ENCODE measurements at places on chromosomes 3 and 15.

- DNase-seq: no peak
Observed at GRCh38 chr3:38585791-38586420, 63.6 kb downstream of the SCN5A start.

GRCh38 chr15:63729115-63729884, 104.4 kb downstream of the HERC1 start:
- no peak for DNase-seq

GRCh38 chr15:45678459-45679178, 43.8 kb downstream of the SQOR start:
- no peak for DNase-seq

- DNase-seq: no peak
Observed at GRCh38 chr15:25830844-25831451, 32.2 kb downstream of the ATP10A start.

- DNase-seq: no peak
Observed at GRCh38 chr15:80321853-80322252, 69.8 kb upstream of the CTXND1 start.

- no peak for DNase-seq
Observed at GRCh38 chr15:70064441-70064840, 33.3 kb downstream of the TLE3 start.

GRCh38 chr15:51131596-51132290, 37.0 kb upstream of the TNFAIP8L3 start:
- no peak for DNase-seq

- DNase-seq: no peak
Observed at GRCh38 chr15:59437142-59437816, 707 bp upstream of the FAM81A start.

- DNase-seq: no peak
Observed at GRCh38 chr3:62997369-62997768, 122.2 kb upstream of the CADPS start.

DNA sequence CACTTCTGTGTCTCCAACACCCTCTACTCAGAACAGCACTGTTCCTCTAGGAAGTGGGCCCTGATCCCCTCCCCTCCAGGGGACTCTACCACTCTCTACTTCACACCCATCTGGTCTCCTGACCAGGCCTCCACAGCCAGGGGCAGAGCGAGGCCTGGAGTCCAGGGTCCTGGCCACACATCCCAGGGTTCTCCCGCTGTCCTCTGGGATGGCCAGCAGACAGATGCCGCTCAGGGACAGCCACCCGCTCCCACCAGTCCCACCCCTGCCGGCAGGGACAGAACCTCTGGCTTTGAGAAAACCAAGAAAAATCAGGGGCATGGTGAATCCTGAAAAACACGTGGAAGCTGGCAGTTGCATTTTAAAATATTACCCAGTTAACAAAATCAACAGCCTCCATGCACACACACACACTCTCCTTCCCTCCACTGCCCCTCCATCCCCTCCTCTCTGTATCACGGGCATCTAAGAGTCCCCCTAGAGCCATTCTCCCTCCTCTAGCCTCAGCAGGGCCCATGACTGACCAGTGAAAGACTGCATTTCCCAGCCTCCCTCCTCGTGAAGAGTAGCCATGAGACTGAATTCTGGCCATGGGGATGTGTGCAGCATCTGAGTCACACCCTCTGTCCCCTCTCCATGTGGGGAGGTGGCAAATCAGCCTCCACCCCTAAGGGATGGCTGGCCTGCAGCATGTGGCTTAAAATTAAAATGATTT, 32.1 kb upstream of the IQSEC1 start:
- DNase-seq: no peak

DNA sequence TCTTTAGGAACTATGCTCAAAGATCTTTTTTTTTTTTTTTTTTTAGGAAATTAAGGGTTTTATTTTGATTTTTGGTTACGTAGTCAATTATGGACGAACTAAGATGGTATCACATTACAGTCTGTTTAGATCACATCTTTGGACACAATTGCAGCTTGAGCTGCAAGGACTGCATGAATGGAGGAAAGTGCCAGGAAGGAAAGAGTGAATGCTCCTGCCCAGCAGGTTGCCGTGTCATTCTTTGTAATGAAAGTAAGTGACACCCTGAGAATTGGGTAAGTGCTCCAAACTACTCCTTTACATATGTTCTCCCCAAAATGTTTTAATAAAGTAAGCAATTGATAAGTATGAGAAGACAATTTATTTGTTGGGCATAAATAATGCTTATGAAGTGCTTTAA, 716.5 kb upstream of the GOLIM4 start:
- no peak for DNase-seq

DNA sequence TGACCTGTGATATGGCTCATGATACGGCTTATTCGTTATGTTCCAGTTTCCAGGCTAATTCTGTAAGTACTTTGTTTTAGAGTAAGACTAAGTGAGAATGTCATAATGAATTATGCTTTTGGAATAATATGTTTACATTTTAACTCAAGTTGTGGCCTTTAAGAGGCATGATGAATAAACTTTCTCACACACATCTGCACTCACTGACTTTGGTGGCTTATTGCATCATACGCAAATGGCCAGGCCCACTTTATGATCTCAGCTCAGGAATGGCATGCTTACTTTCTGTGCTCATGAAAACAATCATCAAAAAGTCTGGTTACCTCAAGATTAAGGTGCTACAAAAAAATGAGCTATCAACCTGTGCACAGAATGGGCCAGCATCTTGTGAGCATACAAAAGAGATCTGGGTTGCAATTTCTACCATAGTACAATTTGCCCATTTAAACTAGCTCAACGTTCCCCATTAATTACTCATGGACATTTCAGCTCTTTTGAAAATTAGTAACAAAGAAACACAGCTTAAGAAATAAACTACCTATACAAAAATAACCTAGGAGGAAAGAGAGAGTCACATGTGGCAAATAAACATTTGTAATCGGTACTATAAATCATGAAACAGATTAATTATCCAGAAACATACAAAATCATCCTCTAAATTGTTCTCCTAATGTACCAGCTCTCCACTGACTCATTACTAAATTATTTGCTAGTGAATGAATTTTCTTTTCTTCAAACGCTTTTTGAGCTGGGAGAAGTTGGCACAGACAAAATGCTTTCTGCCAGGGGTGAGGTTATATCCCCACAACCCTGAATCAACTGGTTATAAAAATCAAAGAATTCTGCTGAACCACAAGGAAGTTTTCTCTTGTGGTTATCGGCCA, 439.0 kb upstream of the ADAMTS9 start:
- no peak for DNase-seq

- DNase-seq: no peak
Observed at GRCh38 chr3:49265661-49266386, 11.2 kb downstream of the C3orf62 start.

DNA sequence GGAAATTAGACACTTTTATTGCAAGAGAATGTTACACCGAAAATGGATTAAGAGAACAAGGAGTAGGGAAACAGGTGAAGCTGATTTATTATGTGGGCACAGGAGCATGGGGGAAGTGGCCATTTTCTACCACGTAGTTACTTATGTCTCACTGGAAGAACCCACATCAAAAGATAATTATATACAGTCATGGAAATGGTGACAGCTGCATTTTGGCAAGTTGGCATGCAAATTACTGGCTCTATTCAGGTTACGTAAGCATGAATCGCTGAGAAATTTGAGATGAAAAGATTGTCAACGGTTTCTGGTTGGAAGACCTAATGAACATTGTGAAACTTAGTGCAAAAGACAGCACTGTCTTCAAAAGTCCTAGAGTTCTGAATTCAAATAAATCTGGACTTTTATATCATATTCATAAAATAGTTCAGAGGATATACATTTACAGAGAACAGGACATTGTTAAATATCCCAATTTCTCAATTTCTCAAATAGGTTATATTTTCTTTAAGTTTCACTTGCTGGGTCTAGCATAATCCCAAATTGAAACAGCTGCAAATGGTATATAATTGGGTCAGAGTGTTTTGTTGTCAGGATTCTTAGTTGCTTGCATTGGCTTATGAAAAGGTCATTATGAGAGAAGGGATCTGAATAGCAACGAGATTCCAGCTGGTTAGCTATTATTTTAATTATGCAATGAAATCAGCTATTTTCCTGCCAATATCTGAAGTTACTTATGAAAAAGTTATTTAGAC, 567.8 kb downstream of the ZPLD1 start:
- no peak for DNase-seq

- no peak for DNase-seq
Observed at GRCh38 chr3:23455775-23456174, 252.6 kb downstream of the UBE2E2 start.

DNA sequence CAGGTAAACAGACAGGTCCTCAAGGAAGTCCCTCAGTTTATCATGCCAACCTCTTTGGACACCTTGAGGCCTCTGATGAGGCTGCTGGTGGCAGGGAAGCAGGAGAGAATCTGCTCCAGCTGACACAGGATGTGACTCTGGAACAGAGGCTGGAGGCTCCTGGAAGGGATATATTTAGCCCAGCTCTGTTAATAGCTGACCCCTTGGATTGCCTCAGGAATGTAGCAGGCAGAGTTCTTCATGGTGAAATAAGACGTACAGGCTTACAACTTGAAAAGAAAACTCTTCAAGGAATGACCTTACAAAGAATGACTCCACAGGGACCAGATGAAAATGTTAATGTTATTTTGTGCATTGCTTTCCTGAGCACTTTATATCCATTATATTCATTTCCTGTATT, 90.5 kb downstream of the AQP9 start:
- DNase-seq: no peak

DNA sequence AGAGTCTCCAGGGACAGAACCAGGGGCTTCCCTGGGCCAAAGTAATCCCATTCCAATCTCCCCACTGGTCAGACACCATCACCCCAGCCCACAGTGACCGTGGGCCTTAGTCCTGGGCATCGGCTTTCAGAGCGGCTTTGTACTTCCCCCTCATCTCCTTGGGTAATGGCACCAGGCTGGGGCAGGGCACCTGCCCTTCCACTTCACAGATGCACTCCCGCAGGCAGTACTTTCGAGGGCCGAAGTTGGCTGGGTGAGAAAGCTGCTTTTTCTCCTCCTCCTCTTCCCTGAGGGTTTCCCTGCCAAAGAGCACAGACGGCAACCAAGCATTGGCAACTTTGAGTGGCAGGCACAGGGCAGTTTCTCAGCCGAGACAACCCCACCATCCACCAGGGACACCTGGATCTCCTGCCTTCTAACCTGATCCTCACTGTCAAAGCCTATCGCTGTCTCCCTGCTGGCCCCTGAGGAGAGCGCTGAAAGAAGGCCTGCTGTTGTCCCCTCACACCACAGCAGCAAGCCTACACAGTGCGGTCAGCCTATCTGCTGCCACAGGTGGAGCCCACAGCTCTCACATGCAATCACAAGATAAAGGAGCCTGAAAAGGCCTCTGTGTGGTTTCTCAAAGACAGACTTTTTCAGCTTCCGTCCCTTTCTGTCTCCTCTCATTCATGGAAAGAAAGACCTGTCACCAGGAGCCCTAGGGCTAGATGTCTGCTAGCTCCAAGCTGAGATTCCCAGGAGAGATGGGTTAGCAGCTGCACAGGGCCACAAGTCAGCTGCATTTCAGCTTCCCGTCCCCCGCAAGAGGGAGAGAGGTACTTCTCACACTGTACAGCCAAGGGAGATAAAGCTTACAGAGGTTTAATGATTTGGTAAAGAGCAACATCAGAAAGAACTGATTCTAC, 12.5 kb downstream of the MRPS25 start:
- DNase-seq: no peak

DNA sequence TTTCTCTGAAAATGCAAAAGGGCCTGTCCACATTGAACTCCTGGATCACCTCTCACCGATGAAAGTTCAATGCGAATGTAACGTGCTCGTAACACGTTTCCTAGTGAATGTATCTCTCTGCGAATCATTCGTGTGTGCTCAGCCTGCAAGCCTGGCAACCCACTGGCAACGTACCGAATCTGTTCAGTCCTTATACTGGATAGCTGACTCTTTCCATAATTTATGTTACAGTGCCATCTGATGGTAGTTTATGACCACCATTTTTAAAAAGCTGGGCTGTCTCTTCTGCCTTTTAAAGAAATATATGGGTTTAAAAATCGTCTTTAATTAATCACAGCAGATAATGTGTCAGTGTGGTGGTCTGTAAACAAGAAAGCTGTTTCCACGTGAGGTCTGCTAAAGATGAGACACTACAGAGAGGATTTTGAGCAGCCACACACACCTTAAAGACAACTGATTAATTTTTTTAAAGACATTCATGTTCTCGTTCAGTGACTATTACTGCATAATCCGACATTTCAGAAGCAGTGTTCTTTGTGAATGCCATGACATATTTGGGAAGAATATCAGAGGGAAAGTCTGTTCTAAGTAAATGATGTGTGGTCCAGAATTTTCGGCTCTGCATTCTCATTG, 69.4 kb upstream of the FOXP1 start:
- DNase-seq: no peak

DNA sequence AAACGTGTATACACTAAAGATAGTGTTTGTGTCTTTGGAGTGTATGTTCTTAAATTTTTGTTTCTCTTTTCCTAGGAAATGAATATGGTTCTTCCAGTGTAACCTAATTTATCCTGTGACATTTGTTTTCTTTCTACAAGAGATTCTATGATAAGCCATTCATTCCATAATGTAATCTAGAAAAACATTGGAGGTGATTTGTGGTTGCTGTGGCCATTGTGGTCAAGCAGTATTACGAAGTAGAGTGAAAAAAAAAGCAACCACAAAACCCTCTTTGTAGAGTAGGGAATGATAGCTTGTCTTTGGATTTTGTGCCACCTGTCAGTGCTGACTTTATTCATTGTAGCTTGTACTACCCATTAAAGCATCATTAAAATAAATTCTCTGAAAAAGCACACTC, 1209.6 kb downstream of the ZPLD1 start:
- DNase-seq: no peak

- DNase-seq: no peak
Observed at GRCh38 chr15:56038015-56038414, 44.6 kb upstream of the NEDD4 start.

DNA sequence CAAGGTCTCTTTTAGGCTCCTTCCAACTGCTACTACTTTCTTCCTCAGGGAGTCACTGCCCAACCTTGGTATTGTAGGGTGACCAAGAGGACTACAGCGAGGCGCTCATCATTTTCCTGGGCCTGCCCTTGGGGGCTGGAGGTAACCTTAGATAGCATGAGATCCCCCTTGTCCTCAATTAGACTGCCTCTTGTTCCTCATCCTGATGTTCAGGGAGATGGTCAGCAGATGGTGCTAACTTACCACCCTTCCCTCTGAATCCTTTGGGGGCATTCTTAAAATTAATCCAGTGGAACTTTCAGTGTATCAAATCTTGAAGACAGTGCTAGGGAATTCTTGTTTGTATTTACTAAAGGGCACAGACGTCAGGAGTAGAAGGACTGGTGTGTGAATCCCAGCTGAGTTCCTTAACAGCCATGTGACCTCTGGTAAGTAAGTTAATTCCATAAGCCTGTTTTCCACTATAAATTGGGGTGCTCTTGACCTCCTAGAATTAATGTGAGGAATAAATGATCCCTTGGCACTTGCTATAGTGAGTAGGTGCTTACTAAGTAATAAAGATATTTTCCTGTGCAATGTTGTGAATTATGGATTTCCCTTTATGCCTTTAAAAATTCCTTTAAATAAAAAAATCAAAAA, 4.1 kb upstream of the CLPX start:
- no peak for DNase-seq

DNA sequence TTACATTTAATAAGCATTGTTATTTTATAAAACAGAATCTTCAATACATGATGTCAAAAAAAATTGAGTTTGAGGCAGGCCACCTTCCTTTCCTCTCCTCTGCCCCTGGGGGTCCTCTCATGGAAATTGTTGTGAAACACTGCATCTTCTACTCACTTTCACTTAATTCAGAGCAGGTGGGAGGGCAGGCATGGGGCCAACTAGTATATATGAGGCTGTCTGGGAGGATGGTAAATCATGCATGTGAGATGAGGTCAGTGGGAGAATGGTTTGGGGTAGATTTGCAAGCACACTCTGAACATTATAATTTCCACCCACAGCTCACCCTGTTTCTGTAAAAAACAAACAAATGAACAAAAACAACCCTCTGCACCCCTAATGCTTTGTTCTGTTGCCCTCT, 10.4 kb upstream of the CCDC14 start:
- DNase-seq: no peak

Data from stimulated activated CD8-positive, alpha-beta memory T cell treated with anti-CD3 and anti-CD28 coated beads, Interleukin-4, amount 100 ng/mL, for 1 hour (primary cell).